ENCODE measurements at places on chromosomes 1 and 21.

- DNase-seq, result no peak
Observed at GRCh38 chr1:58434181-58434580, 112.3 kb downstream of the OMA1 start.

GRCh38 chr21:46195595-46196195 is 11.4 kb upstream of the SPATC1L start:
- no peak for DNase-seq

DNA sequence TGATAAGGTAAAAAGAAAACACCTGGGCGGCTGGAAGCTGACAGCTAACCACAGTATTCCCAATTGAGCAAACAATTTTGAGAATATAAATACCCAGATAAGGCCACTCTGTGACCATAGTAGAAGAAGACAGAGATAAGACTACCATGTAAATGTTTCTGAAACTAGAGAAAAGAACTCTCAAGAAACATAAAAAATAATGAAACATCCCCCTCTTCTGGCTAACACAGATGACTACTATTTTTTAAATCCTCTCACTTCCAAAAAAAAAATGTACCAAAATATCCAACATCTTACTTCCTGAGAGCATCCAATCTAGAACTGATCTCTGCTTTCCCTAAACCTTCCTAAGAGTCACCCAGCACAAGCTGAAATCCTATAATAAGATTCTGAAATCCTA is 125.9 kb downstream of the HFM1 start:
- no peak for DNase-seq

DNA sequence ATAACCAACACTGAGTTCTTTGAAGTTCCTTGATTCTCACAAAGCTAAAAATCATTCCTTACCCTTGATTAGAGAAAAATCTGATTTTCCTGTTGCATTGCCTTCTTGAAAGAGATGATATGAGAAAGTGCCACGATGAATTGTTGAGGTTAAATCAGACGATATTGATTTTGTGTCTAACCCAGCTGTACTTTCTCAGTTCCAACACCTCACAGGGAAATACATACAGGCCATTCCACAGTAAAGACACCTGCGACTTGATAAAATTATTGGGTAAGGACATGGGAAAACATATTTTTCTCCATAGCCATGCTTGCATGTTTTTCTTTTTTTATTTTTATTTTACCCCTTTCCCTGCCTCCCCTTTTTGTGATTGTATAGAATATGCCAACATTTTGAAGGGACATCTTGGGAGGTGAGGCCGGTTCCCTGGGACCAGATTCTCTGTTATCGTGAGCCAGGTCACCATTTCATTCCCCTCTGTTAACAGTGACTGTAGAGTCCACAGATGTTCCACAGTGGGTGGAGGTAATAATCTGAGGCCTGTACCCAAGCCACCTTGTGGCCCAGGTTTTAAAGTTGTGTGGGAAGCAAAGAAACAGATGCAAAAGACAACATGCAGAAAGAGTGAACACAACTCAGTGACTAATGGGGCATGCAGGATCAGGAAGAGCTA is 255.4 kb upstream of the ST6GALNAC5 start:
- no peak for DNase-seq

GRCh38 chr1:184283999-184284398 is 102.8 kb upstream of the C1orf21 start:
- no peak for DNase-seq

DNA sequence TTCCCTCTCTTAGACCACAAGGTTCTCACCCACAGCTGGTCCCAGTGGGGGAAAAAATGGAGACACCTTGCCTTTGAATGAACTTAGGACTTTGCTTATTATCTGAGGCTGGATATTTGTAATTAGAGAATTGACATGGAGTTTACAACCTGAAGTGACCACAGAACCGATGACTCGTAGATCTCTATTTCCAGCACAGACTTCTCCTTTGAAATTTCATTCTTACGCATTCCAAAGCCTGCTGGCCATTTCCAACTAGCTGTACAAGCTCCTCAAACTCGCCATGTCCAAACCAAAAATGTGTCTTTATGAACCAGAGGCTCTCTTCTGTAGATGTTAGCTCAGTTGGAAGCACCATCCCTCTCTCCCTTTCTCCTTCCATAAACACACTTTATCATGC is 12.0 kb downstream of the RAB7B start:
- no peak for DNase-seq

DNA sequence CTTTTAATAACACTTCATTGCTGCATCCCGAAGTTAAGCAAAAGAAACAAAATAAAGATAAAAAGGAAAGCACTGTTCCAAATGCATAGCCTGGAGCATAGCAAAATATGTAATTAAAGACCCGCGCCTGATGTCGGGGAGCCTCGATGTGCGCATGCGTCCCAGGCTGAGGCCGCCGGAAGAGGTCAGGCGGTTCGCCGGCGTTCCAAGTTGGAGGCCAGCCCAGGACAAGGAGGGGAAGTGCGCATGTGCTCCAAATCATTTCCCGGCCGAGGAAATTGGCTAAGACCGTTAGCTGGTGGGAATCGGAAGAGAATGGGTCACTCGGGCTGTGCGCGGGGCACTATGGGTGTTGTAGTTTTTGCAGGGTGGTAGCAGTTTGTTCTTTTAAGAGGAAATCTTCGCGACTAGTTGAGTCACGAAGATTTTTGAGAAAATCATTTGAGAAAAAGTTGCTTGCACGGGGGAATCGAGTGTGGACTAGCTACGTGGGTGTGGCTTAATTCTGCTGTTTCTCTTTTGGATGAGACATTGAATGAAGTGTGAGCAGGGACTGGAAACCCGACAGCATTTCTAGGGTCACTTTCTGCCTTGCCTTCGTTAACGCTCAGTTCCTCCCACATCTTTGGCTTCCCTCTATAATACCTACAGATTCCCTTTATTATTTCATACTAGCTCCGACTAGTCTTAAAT is 31.0 kb upstream of the CD1D start:
- DNase-seq, result peak; percentile 2

DNA sequence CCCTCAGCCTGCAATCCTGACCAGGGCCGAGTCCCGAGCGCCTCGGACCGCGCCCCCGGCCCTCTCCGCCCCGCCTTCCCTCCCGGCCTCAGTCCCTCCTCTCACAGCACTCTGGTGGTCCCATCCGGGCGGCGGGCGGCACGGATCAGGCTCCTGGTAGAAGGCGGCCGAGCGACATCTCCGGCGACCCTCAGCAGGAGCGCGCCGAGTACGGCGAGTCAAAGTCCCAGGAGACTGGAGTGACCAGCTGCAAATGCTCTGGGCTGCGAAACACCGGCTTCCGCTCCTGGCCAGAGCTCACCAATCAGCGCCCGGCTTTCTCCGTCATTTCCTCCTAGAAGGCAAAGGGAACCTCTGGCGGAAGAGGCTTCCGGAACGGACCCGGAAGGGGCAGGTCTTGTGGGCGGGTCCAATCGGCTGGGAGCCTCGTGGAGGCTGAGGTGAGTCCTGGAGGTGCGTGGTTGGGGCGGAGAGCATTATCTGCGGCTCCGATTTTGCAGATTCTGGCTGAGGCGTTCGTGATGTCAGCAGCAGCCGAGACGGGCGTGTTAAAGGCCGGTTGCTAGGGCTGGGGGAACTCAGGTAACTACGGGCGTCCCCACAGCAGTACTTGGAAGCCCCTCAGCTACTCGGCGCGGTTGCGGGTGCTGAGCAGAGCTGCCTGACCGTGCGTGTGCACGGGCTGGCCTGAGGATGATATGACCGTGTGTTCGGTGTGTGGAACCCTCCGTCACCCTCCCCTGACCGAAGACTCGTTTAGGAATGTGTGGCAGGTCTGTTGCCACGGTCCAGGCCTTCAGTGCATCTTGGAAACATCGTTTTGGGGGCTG is at the start of the genes GDAP2 and WDR3:
GDAP2 (minus strand) TSS at position 279 of the 830 bp plus-strand sequence. CDS start 9,264 bp downstream, outside the sequence.
WDR3 (plus strand) TSS at position 397 of the 830 bp plus-strand sequence. CDS start 3,581 bp downstream, outside the sequence.
- peak; percentile 97 for DNase-seq

DNA sequence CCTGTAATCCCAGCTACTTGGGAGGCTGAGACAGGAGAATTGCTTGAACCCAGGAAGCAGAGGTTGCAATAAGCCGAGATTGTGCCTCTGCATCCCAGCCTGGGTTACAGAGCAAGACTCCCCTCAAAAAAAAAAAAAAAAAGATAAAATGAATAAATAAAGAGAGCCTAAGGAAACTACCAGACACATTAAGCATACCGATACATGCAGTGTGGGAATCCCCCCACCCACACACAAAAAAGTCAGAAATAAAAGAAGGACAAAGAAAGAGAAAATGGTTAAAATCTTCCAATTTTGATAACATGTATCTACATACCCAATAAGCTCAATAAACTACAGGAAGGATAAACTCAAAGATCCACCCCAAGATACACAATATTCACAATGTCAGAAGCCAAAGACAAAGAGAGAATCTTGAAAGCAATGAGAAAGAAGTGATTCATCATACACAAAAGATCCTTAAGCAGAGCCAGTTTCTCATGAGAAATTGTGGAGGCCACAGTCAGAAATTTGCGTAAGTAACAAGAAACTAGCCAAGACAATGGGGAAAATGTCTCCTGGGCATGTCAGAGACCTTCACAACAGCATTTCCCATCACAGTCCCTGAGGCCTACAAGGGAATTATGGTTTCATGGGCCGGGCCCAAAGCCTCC is 1197.0 kb downstream of the AMY1C start:
- DNase-seq, result no peak

DNA sequence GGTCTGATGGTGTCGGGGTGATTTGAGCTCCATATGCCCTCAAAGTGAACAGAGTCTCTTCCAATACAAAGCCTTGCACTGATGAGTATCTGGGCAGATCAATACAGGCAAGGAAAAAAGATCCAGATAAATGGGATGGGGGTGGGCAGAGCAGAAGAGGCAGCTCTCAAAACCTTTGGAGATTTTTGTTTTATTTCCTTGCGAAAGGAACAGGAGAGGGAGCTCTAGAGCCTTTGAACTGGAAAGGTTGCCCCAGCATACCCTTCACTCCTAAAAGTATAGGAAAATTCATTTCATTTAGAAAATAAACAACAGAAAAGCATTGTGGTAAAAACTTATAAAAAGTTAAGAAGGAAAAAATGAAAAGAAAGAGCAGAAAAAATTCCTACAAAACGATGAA is 31.4 kb upstream of the OLIG2 start:
- no peak for DNase-seq
